ENCODE measurements at places on chromosomes 13 and 19.

GRCh38 chr19:41409288-41409687 lies 11.7 kb downstream of the BCKDHA start:
- DNase-seq = peak; percentile 65

DNA sequence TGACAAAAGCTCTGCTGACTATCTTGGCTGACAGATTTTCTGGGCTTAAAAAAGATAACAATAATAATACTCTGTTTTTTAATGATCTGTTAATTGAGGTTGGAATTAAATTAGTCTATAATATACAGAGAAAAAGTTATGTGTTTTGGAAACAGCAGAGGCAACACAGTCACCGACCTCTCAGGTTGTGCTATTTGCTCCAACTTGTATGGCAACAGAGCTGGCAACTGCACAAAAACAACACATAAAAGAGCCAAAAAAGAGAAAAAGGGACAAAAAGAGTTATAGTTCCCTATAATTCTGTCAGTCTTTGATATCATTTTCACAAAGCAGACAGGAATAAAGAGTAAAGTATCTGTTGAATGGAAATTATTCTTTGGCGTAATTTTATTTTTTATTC lies 102.3 kb upstream of the POSTN start:
- DNase-seq = no peak

- DNase-seq = no peak
Observed at GRCh38 chr19:48372904-48373303, 8.7 kb downstream of the SYNGR4 start.

GRCh38 chr13:112970552-112971287 lies 1.7 kb downstream of the MCF2L start:
- DNase-seq = no peak

DNA sequence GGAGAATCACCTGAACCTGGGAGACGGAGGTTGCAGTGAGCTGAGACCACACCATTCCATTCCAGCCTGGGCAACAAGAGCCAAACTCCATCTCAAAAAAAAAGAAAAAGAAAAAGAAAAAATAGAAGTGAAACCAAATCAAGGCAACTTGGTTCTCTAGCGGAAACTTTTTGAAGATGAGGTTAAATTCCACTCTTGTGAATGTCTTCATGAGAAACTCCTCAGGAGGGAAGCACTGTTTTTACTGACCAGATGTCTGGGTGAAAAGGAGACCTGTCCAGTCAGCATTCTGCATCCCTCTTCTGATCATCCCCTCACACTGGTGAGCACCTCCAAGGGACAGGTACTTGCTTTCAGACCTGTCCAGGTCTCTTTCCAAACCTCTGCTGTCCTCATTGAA lies 15.8 kb downstream of the BRD4 start:
- DNase-seq = no peak

DNA sequence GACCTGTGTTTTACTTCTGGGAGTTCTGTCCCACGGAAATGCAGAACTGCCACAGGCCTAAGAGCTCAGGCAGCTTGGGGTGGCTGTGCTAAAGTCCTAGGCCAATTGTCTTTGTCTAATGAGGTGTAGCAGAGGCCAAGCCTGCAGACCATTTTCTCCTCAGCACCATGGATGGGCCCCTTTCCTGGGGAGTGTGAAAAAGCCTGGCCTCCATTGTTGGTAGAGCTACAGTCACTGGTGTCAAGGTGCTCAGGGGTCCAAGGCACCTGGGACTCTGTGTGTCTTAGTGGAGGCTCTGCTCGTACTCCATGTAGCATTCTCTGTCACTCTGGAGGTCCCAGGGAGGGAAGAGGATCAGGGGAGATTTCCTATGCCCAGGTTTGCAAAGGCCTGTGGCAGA lies 329.6 kb downstream of the SLITRK5 start:
- no peak for DNase-seq

DNA sequence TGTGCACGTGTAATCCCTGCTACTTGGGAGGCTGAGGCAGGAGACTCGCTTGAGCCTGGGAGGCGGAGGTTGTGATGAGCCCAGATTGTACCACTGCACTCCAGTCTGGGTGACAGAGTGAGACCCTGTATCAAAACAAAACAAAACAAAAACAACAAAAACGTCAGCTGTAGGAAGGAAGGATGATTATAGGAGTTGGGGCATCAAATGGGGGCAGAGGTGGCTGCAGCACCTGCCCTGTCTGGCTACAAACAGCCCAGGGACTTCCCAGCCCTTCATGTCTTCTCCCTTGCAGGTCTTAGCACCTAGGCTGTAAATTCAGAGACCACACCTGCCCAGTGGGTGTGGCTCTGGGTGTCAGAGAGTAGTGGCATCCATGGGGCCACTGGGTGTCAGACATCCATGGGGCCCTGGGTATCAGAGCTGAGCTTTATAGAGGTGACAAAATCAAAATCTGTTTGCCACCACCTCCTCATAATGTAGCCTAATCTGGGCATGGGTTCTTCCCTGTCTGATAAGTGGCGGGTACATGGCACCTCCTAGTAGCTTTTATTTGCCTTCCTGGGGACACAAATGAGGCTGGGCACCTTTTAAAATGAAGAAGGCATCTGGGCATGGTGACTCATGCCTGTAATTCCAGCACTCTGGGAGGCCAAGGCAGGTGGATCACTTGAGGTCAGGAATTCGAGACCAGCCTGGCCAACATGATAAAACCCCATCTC lies 4.7 kb upstream of the B3GNT3 start:
- DNase-seq = no peak

DNA sequence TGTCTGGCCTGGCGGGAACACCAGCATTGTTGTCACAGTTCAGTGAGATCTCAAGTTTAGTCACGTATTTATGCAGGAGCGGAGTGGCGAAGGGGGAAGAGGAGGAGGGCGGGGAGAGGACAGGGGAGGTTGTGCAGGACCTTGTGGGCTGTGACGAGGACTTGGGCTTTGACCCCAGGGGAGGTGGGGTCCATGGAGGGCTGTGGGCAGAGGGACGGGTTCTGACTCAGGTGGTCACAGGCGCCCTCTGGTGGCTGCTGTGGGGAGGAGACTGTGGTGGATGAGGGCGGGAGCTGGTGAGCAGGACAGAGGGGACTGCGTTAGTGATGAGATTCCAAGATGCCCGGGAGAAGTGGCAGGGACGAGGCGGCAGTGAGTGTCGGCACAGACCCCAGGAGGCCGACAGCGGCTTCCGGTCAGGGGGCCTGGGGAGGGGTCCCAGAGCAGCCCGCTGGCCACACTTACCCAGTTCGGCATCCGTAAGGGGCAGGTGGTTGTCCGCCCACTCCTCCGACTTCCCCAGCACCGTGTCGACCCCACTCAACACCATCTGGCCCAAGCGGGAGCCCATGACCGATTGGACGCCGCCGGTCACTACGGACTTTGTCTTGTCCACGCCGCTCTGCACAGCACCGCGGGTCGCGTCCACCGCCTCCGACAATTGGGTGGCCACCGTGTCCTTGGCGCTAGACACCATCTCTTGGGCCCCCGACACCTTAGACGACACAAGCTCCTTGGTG lies 15.7 kb downstream of the PLIN3 start:
- DNase-seq = peak; percentile 72

DNA sequence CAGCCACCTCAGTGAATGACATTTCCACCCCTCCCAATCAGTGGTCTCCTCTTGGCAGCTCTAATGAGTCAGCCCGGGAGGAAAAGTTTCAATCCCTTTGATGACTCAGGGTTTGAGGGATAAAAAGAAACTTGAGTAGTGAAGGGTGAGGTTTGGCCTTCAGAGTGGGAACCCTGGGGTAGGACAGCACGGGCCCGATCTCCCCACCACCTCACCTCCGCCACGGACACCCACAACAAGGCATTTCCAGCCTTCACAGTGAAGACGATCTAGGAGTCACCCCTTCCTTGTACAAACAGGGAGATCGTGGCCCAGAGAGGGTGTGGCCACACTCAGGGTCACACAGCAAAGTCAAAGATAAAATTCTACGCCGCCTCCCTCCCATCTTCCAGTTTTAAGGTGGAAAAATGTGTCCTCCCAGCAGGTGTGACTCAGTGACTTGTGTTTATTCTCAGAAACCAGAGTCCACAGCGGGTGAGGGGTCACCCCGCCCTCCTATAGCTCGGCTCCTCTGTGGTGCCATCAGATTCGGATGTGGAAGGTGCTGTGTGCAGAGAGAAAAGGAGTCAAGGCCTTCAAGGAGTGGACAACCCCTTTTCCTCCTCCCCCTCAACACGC lies 12.3 kb downstream of the CIB3 start:
- no peak for DNase-seq

GRCh38 chr13:59681636-59682311 lies 482.0 kb downstream of the DIAPH3 start:
- DNase-seq = no peak

GRCh38 chr13:69721631-69722030 lies 386.0 kb upstream of the ATXN8OS start:
- no peak for DNase-seq

GRCh38 chr19:48461982-48462655 lies 6.7 kb downstream of the KCNJ14 start:
- no peak for DNase-seq

DNA sequence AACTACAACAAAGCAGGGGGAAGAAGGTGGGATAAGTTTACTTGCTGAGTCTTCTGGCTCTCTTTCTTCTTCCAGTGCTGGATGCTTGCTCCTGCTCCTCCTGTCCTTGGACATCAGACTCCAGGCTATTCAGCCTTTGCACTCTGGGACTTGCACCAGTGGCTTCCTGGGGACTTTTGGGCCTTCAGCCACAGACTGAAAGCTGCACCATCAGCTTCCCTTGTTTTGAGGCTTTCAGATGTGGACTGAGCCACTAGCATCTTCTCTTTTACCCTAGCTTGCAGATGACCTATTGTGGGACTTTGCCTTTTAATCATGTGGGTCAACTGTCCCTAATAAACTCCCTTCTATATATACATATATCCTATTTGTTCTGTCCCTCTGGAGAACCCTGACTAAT lies 173.0 kb upstream of the UFM1 start:
- DNase-seq = no peak

DNA sequence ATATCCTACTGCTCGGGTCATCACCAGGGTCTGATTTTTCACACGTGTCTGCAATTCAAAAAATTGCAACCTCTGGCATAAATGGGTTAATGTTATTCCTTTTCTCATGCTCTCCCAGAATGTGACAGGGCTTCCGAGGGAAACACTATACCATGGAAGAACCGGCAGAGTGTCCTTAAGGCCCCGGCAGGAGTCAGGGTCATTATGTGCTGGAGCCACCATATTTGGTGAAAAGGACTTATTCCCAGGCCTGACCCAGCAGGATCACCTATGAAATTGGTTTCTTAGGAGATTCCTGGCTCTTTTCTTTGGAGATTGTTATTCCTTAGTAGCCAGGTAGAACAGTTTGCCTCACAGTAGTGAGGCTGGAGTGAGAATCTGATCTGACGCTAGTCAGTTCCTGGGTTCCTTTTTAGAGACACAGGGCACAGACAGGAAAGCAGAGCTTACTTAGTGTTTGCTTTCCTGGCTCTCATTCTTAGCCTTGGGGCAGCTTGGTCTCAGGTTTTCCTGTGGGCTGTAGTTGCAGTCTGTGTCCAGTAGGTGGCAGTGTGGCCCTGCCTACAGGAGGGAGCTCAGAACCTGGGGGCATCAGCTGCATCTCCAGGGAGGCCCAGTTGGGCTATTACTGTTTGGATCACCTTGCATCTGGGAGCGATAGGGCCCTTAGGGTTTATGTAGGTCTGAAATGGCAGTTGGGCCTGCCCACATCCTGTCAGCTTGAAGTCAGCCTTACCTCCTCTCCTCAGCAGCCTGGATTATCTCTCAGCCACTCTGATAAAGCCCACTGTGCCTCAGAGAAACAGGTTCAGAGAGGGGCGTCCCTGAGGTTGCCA lies 12.4 kb downstream of the SNRNP70 start:
- DNase-seq = peak; percentile 87

GRCh38 chr19:50206191-50206590 lies 2.8 kb downstream of the MYH14 start:
- no peak for DNase-seq

- DNase-seq = no peak
Observed at GRCh38 chr13:30437177-30437576, 14.9 kb downstream of the UBE2L5 start.

- no peak for DNase-seq
Observed at GRCh38 chr19:48085904-48086864, 24.4 kb downstream of the PLA2G4C start.

GRCh38 chr13:40094056-40094455 lies 438.6 kb downstream of the COG6 start:
- no peak for DNase-seq

DNA sequence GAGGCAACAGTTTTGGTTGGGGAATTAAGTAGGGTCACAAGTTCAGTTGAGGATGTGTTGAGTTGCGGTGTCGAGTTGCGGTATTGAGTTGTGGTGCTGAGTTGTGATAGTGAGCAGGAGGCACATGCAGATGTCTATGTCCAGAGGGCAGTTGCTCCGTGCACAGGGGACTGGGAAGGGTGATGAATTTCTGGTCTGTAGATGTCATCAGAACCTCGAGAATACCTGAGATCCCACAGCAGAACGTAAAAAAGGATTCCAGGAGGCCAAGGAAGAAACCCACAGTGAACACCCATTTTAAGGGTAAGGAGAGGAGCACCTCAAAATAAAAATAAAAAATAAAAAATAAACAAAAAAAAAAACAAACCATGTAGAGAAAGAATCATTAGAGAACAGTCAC lies 354.4 kb upstream of the ARGLU1 start:
- no peak for DNase-seq

- no peak for DNase-seq
Observed at GRCh38 chr13:91017669-91018053, 329.8 kb upstream of the MIR17HG start.

DNA sequence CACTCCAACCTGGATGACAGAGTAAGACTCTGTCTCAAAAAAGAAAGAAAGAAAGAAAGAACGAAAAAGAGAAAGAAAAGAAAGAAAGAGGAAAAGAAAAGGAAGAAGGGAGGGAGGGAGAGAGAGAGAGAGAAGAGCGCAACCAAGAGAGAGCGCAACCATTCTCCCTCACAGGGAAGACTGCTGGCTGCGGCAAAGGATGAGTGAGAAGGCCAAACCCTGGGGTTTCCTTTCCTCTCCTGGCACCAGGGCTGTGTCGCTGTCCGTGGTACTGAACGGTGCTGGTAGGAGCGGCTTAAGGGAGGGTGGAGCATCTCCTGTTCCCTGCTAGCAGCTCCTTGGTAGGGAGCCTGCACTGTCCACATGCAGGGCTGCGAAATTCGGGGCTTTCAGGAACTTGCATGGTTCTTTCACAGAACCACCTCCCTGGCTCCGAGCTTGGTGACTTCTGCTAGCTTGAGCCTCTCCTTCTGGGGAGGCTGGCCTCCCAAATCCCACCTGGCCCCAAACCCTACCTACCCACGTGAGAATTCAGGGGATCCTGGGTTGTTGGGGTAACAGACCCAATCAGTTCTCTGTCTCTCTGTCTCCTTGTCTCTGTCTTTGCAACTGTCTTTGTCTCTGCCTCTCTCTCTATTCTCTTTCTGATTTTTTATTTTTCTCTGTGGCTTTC lies 51.1 kb upstream of the ZNRF4 start:
- DNase-seq = peak; percentile 81

GRCh38 chr19:10379880-10380312 lies 476 bp downstream of the TYK2 start:
- no peak for DNase-seq

DNA sequence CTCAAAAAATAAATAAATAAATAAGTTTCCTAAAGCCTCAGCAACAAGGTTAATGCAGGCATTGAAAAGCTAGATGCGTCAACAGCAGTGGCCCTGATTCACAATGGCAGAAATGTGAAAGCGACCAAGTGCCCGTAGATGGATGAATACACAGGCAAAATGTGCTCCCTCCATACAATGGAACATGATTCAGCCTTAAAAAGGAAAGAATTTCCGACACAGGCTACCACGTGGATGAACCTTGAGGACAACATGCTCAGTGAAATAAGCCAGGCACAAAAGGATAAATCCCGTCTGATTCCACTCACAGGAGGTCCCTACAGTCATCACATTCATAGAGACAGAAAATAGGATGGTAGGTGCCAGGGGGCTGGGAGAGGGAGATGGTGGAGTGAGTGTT lies 31.7 kb downstream of the INSR start:
- DNase-seq = no peak

All from breast epithelium (tissue), 4 donors.